Right ventricle myocardium inferior (tissue), 1 donor: ENCODE measurements at places on chromosomes 12 and 14. TPM values are rescaled to one million over a fixed set of nuclear protein-coding genes. Genes with fewer than 3 reads are reported as not detected.

DNA sequence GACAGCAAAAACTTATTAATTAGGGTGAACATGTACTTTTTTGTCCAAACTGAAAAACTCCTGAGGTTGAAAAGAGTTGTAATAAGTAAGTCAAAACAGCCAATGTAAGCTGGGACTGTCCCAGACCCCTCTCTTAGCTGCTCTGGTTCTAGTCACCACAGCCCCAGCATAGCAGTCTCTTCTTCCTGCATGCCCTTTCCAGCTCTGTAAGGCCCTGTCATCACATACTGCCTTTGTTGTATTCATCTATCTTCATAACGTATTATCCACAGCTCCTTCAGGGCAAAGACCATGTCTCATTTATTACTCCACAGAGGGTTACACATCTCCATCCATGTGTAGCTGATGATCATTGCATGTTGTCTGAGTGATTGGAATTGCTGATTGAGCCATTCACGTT is 56.5 kb downstream of the UTP20 start:
- no peak for DNase-seq

- DNase-seq: peak; percentile 81
Observed at GRCh38 chr14:60002819-60003492, 83.0 kb downstream of the LRRC9 start.

DNA sequence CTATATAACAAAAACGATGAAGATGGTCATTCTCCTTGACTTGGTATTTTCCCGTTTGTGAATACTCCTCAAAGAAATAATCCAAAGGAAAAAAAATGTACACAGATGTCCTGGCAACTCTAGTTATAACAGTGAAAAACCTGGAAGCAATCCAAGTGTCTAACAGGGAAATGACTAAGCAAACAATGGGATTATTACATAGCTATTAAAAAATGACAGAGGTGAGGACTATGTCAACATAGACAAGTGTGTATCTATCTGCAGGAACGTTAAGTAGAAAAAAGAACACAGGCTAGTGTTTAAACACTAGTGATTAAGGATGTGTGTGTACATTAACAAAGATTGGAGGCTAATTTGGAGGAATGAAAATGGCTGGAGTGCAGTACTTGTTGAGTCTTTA is 5.9 kb upstream of the APOLD1 start:
- DNase-seq: no peak

DNA sequence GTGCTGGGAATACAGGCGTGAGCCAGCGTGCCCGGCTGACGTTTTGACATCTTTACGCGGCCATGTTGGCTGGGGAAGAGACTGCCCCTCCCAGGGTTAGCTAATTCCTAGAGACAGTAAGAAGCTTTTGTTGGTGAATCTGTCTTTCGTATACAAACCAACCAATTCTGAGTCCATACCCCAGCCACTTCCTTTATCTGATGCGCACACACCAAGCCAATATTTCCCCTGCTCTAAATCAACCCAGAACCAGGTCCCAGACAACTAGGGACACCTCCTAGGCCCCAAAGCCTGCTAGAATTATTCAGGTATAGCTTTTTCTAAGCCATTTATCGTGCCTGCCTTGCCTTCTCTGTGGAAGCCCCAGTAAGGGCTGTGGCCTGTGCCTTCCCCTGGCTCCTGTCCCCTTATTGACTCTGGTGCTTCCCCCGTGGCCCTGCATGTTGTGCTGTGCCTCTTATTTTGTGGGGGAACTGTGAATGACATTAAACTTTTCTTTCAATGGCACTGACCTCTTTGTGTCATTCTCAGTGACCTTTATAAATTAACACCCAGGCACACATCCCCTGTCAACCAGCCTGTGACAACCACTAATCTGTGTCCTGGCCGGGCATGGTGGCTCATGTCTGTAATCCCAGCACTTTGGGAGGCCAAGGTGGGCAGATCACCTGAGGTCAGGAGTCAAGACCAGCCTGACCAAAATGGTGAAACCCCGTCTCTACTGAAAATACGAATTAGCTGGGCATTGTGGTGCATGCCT is 10.7 kb upstream of the EVL start:
- DNase-seq: no peak

DNA sequence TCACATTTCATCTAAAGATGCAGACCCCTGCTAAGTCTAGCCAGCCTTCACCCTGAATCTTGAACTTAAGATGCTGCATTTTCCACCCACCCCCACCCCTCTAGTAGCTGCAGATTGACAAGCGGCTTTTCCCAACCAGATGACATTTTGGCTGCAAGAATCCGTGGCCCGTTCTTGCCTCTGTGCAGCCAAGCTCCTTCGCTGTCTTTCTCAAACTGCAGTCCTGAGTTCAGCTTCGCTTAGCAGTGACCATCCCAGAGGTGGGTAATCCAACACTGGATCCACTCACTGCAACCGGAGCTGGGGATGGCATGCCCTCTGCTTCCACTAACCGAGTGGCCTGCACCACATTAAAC is 765 bp upstream of the NFYB start:
- no peak for DNase-seq

The RPS6KA5 gene
- 10.6 TPM for total RNA-seq

The TSPAN19 gene
- 0.49 TPM for total RNA-seq
